T-cell (primary cell): ENCODE measurements at places on chromosomes 11 and 22. TPM values are rescaled to one million over a fixed set of nuclear protein-coding genes. Genes with fewer than 3 reads are reported as not detected.
A peak's percentile ranks its signal among the peaks of the same experiment; 100 is the strongest.

- no peak for DNase-seq
Observed at GRCh38 chr22:33850724-33851123, 69.6 kb downstream of the LARGE1 start.

Gene SYNGR1
- 1.1 TPM for total RNA-seq

DNA sequence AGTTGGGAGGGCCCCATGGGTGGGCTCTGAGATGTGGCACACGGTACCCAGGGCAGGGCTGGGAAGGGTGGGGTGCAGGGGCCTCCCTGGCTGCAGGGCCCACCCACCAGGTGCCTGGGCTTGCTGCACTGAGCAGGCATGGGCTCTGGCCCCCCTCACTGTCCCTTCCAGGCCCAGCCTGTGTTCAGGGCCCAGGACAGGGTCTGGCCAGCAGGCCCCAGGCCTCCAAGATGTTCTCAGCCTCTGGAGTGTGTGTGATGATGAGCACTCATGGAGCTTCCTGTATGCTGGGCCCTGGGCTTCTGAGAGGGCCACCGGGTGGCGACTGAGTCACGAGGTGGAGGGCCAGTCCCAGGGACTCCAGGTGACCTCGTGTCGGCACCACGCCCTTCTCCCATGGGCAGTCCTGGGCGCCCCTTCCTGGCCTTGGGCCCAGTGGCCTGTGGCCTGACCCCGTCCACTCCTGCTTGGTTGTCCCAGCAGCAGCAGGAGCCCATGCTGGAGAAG is 55.9 kb upstream of the CCDC188 start:
- no peak for DNase-seq

- DNase-seq = peak; percentile 74
Observed at GRCh38 chr22:31977141-31977841, 33.0 kb downstream of the YWHAH start.

GRCh38 chr11:28461846-28462245 is 353.7 kb downstream of the METTL15 start:
- DNase-seq = no peak

GRCh38 chr22:27382947-27383346 is 418.6 kb downstream of the MN1 start:
- DNase-seq = no peak

GRCh38 chr11:12949453-12949852 is 59.7 kb upstream of the RASSF10 start:
- no peak for DNase-seq

Gene ZNF202
- total RNA-seq = 15.8 TPM

DNA sequence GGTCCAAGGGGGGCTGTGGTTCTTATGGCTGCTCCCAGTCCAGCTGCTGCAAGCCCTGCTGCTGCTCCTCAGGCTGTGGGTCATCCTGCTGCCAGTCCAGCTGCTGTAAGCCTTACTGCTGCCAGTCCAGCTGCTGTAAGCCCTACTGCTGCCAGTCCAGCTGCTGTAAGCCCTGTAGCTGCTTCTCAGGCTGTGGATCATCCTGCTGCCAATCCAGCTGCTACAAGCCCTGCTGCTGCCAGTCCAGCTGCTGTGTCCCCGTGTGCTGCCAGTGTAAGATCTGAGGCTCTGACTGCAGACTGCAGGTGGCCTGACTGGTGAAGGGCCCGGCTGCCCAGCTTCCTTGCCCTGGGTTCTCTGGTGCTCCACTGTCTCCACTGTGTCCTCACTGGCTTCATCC is 696 bp downstream of the KRTAP5-5 start:
- DNase-seq = no peak

- DNase-seq = no peak
Observed at GRCh38 chr11:114959953-114960505, 281.7 kb downstream of the NXPE2 start.
